OCI-M1 (cell line): ENCODE measurements at places on chromosomes 12 and 14.

GRCh38 chr12:118773956-118774723 is 207.2 kb upstream of the SRRM4 start:
- DNase-seq, result no peak

DNA sequence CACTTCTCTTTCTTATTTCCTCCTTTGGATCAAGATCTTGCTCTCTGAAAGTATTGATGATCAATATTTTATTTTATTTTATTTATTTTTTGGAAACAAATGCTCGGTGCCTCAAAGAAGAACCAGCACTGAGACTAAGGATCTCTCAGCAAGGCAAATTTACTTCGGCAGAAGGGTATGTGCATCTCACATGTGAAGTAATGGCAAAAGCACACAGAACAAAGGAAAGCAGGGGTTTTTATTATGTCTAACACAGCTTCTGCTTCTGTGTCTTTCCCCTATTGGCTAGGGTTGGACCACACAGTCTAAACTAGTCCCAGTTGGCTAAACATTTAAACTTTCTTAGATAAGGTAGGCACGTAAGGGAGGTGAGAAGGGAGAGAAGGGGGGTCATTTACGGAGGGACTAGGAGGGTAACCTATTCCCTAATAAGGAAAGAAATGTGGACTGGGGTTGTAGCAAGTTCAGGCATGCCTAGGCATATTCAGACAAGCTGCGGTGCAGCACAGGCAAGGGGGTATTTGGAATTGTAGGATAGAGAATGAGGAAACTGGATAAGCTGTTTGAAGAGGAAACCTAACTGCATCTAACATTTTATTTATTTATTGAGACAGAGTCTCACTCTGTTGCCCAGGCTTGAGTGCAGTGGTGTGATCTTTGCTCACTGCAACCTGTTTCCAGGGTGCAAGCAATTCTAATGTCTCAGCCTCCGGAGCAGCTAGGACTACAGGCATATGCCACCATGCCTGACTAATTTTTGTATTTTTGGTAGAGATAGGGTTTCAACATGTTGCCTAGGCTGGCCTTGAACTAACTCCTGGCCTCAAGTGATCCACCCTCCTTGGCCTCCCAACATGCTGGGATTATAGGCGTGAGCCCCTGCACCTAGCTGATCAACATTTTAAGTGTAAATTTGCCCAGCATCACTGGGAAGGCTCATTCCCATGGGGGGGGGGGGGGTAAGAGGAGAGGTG is 90.0 kb upstream of the EIF5 start:
- DNase-seq, result no peak

DNA sequence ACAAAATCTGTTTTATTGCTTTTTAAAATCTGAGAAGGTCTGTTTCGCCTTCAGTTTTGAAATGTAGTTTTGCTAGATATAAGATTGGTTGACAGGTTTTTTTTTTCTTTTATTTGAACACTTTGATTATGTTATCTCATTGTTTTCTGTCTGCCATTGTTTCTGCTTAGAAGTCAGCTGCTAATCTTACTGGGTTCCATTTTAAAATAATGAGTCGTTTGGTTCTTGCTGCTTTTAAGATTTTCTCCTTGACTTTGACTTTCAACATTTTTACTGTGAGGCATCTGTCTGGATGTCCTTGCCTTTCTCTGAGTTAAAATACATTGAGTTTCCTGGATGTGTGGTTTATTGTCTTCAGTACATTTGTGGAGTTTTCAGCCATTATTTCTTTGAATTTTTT is 56.7 kb downstream of the ADIPOR2 start:
- DNase-seq, result peak; percentile 10

GRCh38 chr14:91350813-91351511 is 66.7 kb downstream of the CCDC88C start:
- DNase-seq, result no peak

GRCh38 chr12:111792155-111792855 is 25.6 kb downstream of the ALDH2 start:
- DNase-seq, result no peak

DNA sequence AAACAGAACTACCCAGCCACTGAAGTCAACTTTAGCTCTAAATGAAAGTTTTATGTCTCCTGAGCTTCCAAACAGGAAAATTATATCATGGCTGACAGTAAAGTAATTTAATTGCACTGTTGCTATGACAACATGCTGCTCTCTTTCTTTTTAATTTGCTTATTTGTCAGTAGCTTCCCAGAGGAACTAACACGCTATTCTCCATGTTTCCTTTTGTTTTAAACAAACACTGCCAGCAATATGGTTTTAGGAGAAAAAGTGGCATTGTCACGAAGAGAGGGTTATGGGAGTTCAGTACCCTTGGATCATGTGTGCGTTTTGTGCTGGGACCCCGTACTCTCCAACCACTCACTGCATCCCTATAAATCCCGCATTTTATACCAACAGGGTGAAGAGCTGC is 1.9 kb downstream of the FOXN3 start:
- DNase-seq, result no peak
